Caco-2 (cell line): ENCODE measurements at places on chromosomes 7 and 10. TPM values are rescaled to one million over a fixed set of nuclear protein-coding genes. Genes with fewer than 3 reads are reported as not detected.

The ARHGEF35 gene
- 15.7 and 20.5 TPM in 2 replicates for total RNA-seq

The ITGA8 gene
- not detected in 2 replicates for total RNA-seq

The SLC18A3 gene
- total RNA-seq = not detected in 2 replicates

The OR2A1 gene
- total RNA-seq = not detected in 2 replicates

The LRRD1 gene
- total RNA-seq = not detected in 2 replicates
